Osteoblast (primary cell): ENCODE measurements at places on chromosomes 4 and X. TPM values are rescaled to one million over a fixed set of nuclear protein-coding genes. Genes with fewer than 3 reads are reported as not detected.
A peak's percentile ranks its signal among the peaks of the same experiment; 100 is the strongest.

DNA sequence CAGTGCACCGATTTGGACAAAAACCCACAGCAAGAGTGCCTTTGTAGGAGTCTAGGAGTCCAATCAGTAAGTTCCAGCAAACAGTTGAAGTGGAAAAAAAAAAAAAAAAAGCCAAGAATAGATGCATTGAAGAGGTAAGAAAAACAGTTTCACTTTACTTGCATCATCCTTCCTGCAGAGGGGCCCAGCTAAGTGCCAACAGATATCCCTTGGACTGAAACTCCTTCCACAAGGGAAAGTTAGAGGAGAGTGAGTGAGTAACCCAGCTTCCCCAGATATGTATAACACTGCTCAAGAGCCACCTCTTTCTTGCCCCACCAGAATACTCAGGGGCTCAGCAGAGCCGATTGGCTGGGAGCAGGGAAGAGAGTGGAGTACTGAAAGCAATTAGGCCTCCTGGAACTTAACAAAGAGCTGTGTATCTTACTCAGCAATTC lies 617.7 kb upstream of the SMIM31 start:
- DNase-seq: no peak

GRCh38 chrX:69104756-69105434 lies 60.4 kb downstream of the PJA1 start:
- DNase-seq: peak; percentile 36

DNA sequence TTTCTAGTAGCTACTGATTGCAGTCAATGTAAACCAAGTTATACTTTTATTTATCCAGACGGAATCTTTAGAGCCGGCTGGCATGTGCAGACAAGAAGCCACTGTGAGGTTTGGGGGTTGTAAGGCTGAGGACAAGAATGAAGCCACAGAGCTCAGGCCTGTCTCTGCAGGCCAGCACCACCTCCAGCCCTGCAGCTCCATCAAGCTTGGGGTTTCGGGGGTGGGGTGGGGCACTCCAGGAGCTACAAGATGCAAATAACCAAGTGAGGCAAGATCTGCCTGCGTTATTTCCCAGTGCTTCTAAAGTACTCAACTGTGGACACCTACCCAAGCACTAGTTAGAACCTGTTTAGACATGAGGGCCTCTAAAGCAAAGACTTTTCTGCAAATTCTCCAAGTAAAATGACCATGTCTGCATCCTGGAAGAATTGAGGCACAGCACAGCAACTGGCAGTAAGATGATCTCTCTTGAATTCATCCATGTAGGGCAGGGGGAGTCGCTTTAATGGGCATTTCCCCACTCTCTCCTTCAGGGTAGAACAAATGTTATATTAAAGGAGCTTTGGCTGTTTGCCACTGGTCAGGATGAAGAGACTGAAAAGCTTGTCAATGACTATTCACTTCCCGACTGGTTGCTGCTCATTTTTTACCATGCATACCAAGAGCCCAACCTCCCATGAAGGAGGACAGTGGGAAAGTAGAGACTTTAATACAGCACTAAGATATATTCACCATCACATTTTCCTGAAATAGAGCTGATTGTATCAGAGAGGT lies 222.5 kb downstream of the MGST2 start:
- no peak for DNase-seq

- peak; percentile 87 for DNase-seq
These were observed 20.3 kb upstream of the FAM9C start for GRCh38 chrX:13064599-13065143.

Gene EPGN
- 1.1 and 1.2 TPM in 2 replicates for total RNA-seq

Gene TENT5D
- total RNA-seq: under 0.01 TPM in 1 of 2 replicates, not detected in the other
